ENCODE measurements at places on chromosomes 3 and 15.
A peak's percentile ranks its signal among the peaks of the same experiment; 100 is the strongest.

- no peak for DNase-seq
Observed at GRCh38 chr15:69148465-69148864, 12.0 kb upstream of the GLCE start.

- DNase-seq: no peak
Observed at GRCh38 chr15:49024840-49025239, 21.4 kb downstream of the SECISBP2L start.

GRCh38 chr15:39438799-39439592 is 141.9 kb upstream of the THBS1 start:
- peak; percentile 47 for DNase-seq

DNA sequence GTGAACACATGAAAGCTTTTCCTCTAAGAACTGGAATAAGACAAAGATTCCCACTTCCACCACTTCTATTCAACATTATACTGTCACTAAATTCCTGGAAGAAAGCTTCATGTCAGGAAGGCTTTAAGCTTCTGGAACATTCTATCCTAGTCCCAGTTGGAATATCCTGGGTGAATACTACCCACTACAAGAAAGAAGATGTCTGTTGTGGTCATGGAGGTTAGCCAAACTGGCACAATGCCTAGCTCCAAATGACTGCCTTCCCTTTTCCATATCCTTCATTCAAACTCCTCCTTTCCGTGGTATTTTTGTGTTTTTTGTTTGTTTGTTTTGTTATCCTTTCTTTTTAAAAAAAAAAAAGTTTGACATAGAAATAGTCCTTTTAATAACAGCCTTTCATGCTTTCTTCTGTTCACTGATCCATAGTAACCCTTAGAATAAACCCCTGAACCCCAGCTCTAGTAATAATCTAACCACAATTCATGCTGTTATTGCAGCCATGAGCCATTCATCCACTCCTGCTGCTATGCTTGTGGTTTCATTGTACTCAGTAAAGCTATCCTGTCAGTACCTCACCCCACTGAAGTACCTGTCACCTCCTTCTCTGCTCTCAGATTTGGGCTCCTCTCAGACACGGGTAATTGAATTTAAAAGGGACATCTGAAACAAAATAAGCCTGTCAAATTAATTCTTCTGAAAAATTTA is 447.5 kb downstream of the IGSF11 start:
- no peak for DNase-seq

DNA sequence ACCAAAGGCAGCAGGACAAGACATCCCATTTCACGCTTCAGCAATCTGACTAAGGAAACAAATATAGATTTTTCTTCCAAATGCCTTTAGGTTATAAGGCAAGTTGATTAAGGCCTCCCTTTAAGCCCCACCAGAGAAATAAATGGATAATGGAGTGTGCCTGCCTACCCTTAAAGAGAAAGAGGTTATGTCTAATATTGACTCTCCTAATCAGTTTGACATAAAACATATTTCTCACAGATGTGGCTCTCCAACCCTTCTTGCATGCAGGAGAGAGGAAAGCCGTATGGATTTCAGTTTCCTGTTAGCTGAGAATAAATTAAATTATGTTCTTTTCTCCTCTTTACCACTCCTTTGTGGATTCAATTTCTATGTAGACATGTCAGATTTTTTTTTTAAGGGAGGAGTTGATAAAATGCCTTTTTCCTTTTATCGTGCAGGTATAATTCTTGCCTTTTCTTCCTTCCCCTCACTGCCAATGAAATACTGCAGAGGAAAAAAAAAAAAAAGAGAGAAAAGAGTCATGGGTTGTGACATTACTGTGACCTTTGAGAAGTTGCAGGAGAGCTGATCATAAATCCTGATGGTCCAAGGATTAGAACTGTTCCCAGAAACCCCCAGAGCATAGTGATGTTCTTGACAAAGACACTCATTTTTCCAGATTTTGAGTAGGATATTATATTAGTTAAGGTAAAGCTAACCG is 355.3 kb upstream of the SLCO3A1 start:
- DNase-seq: no peak

DNA sequence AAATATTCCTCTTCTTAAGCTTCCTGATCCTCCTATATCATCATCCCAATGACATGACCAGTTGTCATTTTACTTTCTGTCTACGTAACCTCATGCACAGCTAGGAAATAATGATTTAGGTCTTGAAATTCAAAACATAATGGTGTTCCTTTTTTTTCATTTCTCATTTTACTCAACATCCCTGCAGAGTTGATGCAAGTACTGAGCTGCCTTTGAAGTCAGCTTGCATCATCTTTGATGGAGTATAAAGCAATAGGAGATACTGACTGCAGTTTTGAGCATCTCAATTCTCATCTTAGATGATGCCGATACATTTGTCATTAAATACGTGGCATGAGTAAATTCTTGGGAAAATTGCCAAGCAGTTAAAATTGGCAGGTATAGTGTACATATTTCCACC is 346.1 kb downstream of the ZIC1 start:
- DNase-seq: peak; percentile 12

- DNase-seq: no peak
Observed at GRCh38 chr3:104520228-104520655, 846.5 kb upstream of the ALCAM start.

- DNase-seq: no peak
Observed at GRCh38 chr3:158312560-158313141, 202.8 kb downstream of the RSRC1 start.

DNA sequence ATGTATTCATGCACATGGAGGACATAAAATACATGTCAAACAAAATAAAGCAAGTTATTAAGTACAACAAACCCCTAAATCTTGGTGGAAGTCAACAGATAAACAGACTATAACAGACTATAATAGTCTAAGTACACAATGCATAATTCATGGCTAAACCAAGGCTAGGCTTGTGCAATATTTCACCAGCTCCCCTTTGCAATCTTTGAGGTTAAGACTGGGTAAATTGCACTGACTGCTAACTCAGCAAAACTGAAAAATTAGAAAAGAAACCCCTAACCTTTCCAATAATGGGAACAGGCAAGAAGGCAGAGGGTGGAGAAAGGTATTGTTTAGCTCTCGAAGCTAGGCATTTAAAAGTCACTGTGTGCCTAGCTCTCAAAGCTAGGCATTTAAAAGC is 304.9 kb upstream of the WNT5A start:
- no peak for DNase-seq

DNA sequence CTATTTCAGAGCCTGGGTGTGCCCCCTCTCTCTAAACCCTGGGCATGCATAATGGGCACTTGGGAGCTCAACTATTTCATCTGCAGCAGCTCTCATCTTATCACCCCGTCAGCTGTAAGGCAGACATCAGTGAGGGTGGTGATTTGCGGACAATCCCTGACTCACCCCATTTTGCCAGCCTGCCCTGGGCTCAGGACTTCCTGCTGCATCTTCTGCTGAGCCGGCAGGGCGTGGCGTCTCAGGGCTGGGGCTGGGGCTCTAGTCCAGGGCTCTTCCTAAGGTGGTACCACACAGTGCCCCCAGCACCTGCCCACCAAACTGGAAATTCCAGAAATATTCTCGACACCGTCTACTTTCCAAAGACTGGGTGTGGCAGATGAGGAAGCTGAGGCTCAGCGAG is 925 bp upstream of the PSTPIP1 start:
- DNase-seq: peak; percentile 81

DNA sequence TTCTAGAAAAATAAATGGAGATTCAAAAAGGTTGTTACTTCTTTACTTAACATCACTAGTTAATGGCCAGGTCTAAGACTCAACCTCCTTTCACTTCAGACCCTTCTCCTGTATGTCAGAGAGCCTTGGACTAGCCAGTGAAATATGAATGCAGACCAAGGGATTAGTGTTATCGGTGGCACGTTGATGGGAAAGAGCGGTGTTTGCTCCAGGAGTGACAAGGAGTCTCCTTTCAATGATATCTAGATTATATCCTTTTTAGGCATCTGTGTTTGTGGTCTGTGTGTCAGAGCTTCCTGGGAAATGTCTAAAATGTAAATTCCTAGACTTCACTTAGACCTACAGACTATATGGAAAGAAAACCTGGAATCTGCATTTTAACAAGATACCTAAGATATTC is 658.0 kb upstream of the KCNMB2 start:
- no peak for DNase-seq

DNA sequence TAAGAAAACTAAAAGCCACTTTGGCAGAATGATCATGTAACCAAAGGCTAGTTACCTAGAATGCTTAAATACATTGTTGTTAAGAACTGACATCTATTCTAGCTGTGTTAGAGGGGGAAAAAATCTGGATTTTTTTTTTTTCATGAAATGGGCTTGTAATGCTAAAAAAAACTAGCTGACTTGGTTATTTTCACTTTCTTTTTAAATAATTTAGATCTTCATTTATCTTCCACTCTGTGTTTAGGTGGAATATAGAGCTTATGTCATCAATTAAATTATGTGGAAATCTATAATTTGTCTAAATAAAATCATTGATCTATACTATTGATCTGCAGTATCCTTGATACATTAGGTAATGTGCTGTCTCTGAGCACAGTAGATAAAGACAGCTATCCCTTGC is 217.4 kb downstream of the TCF12 start:
- DNase-seq: no peak

DNA sequence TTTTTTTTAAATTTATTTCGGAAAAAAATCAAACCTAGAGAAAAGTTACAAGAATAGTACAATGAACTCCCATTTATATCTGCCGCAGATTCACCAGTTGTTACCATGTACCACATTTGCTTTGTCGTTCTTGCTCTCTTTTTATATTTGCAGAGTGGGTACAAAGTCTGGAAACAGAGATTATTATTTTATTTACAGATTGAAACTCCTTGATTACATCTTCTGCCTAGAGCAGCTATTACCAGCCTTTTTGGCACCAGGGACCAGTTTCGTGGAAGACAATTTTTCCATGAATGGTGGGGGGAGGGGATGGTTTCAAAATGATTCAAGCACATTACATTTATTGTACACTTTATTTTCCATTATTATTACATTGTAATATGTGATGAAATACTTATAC is 8.3 kb downstream of the MEF2A start:
- no peak for DNase-seq

- no peak for DNase-seq
Observed at GRCh38 chr3:167650459-167650858, 3.3 kb downstream of the WDR49 start.

DNA sequence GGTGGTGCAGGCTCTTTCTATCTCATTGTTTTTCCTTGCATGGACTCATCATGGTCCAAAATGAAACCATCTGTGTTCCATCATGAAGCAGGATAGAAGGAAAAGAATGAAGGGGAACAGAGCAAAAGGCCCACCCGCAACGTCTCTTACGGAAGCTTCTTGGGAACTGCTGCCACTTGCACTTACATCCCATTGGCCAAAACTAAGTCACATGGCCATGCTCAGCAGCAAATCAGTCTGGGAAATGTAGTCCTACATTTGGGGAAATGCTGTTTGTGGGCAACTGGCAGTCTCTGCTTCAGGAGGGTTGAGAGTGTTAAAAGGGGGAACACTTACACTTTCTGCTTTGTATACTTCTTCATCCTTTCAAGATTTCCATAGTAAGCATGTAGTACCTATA is 191.6 kb downstream of the SV2B start:
- peak; percentile 54 for DNase-seq

DNA sequence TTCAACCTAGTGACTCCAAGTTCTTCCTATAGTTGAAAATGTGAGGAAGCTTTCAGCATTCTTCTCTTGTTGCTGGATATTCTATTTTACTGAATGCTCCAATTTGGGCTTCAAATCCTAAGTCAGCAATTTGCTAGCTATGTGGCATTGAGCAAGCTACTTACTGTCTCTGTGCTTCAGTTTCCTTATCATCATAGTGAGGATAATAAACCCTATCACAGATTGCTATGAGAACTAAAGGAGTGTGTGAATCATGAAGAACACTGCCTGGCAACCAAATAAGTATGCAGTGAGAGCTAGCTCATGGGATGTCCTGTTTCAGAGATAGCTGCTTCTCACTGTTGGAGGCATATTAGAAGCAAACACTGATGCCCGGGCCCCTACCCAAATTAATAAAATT is 163.8 kb upstream of the CDIN1 start:
- DNase-seq: no peak

DNA sequence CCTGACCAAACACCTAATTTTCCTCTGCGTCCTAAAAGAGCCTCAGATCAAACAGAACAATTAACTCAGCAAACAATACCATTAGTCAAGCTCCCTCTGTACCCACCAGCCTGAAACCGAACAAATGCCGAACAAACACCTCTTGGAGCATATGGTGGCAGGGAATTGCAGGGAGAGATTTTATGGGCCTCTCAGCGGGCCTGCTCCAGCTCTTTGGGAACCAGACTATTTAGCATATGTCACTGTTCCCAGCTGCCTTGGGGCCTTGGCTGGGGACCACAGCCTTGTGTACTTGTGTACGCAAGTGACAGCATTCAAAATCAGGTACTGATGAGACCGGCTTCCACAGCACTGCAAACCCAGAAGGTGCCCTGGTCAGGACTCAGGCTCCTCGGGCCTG is 388.8 kb upstream of the PPP2R3A start:
- no peak for DNase-seq

GRCh38 chr3:52527039-52527731 is 6.5 kb downstream of the NT5DC2 start:
- no peak for DNase-seq

DNA sequence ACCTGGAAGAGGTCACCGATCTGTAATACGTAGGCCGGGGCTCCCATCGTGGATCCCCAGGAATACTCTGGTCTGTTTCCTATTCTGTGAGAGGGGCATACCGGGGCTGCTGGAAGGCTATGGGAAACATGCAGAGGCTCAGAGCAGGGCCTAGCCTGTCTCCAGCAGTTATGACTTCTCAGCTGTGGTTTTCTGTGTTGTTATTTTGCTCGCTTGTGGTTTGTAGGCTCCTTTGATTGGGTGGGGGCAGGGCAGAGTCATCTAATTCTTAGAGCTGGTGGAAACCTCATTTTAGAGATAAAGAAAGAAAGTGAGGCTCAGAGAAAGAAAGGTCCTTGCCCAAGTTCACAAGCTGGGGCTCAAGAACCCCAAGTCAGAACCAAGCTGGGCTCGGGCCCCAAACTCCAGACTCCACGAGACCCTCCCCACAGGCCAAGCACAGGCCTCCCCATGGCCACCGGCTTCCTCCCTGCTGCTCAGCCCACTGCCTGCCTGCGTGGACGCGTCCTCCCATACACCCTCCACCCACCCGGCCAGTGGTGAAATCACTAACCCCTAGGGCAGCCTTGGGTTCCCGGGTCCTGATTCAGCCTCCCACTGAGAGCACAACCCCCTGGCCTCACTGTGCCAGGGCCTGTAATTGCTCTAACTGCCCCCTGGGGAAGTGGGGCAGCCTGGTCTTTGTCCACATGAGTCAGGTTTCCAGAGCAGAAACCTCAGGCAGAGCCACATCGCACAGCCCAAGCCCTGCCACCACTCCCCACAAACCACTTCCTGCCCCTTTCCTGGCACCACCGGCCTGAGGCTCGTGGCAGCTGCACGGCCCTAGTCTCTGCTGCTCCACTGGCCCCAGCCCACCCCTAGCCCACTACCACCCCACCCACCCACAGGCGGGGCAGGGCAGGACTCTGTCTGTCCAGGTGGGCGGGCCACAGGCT is 270.8 kb downstream of the UACA start:
- peak; percentile 90 for DNase-seq
